T-helper 17 cell (primary cell): ENCODE measurements at places on chromosomes 2 and 18. TPM values are rescaled to one million over a fixed set of nuclear protein-coding genes. Genes with fewer than 3 reads are reported as not detected.
A peak's percentile ranks its signal among the peaks of the same experiment; 100 is the strongest.

The OXER1 gene
- total RNA-seq: not detected

The ZSCAN30 gene
- total RNA-seq: 10.0 TPM

The GNAL gene
- 0.10 TPM for total RNA-seq

The COL3A1 gene
- total RNA-seq: 0.12 TPM

The PLCL1 gene
- 27.2 TPM for total RNA-seq

The RAD51AP2 gene
- total RNA-seq: not detected

The IL37 gene
- total RNA-seq: not detected

The TTR gene
- not detected for total RNA-seq

The CPO gene
- total RNA-seq: 0.22 TPM

The DPYSL5 gene
- total RNA-seq: not detected

The ZDBF2 gene
- 23.2 TPM for total RNA-seq

The GALNT5 gene
- not detected for total RNA-seq

The CD302 gene
- total RNA-seq: 1.5 TPM

GRCh38 chr2:73920577-73921545, 5.8 kb upstream of the DGUOK start:
- no peak overlapping the region for H3K4me3 ChIP-seq
- no peak overlapping the region for H3K27ac ChIP-seq
- no peaks in the 10 kb centered on the region for H3K4me1 ChIP-seq

DNA sequence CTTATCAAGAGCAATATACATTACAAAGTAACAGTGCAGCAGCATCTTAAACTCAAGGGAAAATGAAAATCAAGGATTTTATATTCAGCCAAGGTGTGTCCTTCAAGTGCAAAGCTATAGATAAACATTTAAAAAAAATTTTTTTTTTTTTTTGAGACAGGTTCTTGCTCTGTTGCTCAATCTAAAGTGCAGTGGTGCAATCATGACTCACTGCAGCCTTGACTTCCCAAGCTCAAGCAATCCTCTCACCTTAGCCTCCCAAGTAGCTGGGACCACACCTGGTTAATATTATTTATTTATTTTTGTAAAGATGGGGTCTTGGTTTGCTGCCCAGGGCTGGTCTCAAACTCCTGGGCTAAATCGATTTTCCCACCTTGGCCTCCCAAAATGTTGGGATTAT, 9.0 kb downstream of the CDKL4 start:
- DNase-seq: no peak
- H3K36me3 ChIP-seq: peaks cover 4% of the 10 kb centered on the region
- H3K27ac ChIP-seq: no peak overlapping the region
- peaks cover 2% of the 10 kb centered on the region for H3K4me1 ChIP-seq

DNA sequence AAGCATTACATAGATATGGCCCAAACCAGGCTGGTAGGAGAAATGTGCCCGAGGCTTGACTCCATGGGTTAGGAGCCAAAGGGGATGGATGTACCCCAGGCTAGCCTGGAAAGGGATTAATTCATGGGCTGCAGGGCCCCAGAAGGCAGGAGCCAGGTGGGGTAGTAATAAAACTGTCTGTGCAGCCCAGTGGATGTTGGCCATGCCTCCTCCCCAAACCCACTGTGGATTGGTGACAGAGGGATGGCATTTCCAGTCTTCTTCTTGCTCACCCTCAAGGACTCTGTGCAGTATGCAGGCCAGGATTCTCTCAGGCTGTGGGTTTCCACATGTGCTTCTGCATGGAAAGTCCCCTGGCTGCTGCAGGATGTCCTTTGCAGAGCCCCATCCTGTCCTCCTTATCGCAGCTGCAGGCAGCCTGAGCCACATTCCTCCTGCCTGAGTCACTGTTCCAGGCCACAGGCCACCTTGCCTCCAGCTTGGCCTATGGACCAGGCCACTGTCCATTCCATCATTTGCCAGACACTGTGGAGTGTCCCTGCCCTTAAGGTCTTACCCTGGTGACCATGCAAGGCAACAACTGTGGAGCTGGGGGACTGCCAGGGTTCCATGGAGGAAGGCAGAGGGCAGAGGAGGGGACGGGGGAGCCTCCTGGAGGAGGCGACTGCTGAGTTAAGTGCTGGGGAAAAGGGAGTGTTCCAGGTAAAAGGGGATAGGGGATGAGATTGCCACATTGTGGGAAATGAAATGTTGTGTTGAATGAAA, 38.9 kb downstream of the INO80C start:
- DNase-seq: no peak
- no peaks in the 10 kb centered on the region for H3K27me3 ChIP-seq
- H3K27ac ChIP-seq: peak overlapping the region; percentile 60
- H3K4me3 ChIP-seq: no peak overlapping the region
- no peaks in the 10 kb centered on the region for H3K36me3 ChIP-seq
- H3K4me1 ChIP-seq: peaks cover 7% of the 10 kb centered on the region

GRCh38 chr2:75894170-75894569, 183.5 kb upstream of the GCFC2 start:
- no peak for DNase-seq
- H3K27me3 ChIP-seq: no peaks in the 10 kb centered on the region
- H3K4me1 ChIP-seq: no peaks in the 10 kb centered on the region
- no peak overlapping the region for H3K4me3 ChIP-seq
- H3K27ac ChIP-seq: no peak overlapping the region

DNA sequence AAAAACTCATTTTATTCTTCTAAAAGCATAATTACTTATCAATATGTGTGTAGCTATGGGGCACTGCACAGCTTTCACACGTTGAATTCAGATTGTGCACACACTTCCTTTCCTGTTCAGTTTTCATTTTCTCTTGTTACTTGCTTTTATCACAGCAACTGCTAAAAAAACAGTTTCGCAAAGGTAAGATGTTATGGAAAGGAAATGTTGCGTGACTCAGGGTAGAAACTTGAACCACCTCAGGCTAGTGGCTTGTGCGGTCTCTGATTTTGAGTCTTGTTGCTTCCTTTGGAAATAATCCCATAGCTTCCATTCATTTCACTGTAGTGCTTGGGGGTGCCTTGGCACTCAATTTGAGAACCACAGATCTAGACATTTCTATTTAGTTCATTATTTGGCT, 171.9 kb downstream of the FMNL2 start:
- H3K27me3 ChIP-seq: peaks cover 18% of the 10 kb centered on the region
- H3K4me1 ChIP-seq: no peaks in the 10 kb centered on the region
- H3K36me3 ChIP-seq: no peaks in the 10 kb centered on the region
- H3K4me3 ChIP-seq: no peak overlapping the region
- no peak for DNase-seq

DNA sequence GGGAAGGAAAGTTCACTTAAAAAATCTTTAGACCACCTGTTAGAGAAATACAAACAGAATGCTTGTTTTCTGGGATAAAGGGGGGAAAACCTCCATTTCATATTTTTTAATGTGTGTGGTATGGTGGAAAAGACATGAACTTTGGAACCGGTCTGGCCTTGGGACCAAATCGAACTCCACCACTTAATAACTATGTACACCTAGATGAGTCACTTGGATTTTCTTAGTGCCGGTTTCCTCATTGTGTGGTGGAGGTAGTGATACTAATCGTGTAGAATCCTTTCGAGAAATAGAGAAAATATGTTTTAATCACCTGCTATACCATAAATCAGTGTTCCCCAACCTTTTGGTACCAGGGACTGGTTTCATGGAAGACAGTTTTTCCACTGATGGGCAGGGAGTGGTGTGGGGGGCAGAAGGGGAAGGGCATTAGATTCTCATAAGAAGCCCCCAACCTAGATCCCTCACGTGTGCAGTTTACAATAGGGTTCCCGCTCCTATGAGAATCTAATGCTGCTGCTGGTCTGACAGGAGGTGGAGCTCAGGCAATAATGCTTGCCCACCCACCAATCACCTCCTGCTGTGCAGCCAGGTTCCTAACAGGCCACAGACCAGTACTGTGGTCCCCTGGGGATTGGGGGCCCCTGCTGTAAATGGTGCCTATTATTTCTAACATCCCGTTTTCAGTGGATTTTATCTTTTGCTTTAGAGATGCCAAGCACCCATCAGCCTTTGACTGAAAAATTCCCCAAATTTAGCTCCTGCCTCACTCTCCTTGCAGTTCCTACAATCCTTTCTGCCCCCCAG, 308.8 kb downstream of the PRKCE start:
- DNase-seq: no peak
- H3K27ac ChIP-seq: no peak overlapping the region
- H3K4me1 ChIP-seq: peaks cover 16% of the 10 kb centered on the region
- peaks cover 2% of the 10 kb centered on the region for H3K36me3 ChIP-seq
- H3K4me3 ChIP-seq: no peak overlapping the region
- H3K27me3 ChIP-seq: no peaks in the 10 kb centered on the region

GRCh38 chr2:71965530-71965929, 182.1 kb downstream of the CYP26B1 start:
- H3K4me1 ChIP-seq: no peaks in the 10 kb centered on the region
- no peak overlapping the region for H3K4me3 ChIP-seq

DNA sequence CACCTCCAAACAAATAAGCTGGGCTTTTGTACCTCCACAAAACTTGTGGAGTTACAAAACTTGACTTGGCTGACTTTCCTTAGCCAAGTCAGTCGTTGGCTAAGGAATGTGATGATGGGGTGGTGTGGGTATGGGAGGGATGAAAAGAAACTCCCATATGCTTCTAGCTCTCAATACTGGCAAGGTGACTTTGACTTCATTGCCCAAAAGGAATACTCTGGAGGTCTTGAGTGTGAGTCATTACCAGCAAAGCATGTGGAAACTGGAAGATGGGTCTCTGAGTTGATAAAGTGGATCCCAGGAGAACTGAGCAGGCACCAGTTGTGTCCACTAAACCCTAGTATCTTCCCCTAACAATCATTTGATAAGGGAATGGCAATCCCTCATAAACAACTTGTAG, 226.7 kb downstream of the GULP1 start:
- no peak for DNase-seq
- H3K36me3 ChIP-seq: no peaks in the 10 kb centered on the region
- H3K27me3 ChIP-seq: peaks cover 10% of the 10 kb centered on the region

GRCh38 chr2:104502901-104503300, 351.0 kb upstream of the POU3F3 start:
- no peaks in the 10 kb centered on the region for H3K36me3 ChIP-seq
- no peaks in the 10 kb centered on the region for H3K27me3 ChIP-seq
- no peak for DNase-seq
- no peaks in the 10 kb centered on the region for H3K4me1 ChIP-seq

- no peak overlapping the region for H3K27ac ChIP-seq
- no peaks in the 10 kb centered on the region for H3K27me3 ChIP-seq
- H3K36me3 ChIP-seq: peaks cover 2% of the 10 kb centered on the region
- H3K4me1 ChIP-seq: no peaks in the 10 kb centered on the region
- no peak for DNase-seq
Observed at GRCh38 chr18:59871711-59872362, 28.0 kb upstream of the PMAIP1 start.

DNA sequence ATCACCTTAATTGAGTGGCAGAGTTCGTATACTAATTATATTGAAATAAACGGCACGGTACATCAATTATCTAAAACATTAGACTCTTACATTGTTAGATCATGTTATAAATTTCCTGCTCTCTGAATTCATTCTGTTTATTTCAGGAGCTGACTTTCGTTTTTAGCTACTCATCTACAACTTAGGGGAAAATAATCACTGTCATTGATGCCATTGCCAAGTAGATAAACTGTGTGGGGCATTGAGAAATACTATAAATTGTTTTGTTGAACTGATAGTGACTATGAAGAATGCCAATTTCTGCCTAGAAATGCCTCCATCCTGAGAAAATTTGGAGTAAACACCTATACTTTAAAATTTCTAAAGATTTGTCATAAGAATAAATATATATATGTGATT, 17.5 kb downstream of the ABCB11 start:
- H3K27me3 ChIP-seq: no peaks in the 10 kb centered on the region
- no peaks in the 10 kb centered on the region for H3K4me1 ChIP-seq
- H3K27ac ChIP-seq: no peak overlapping the region
- DNase-seq: no peak
- H3K4me3 ChIP-seq: no peak overlapping the region
- H3K36me3 ChIP-seq: no peaks in the 10 kb centered on the region

GRCh38 chr2:154577390-154577789, 121.1 kb upstream of the KCNJ3 start:
- H3K27ac ChIP-seq: no peak overlapping the region
- no peaks in the 10 kb centered on the region for H3K4me1 ChIP-seq
- DNase-seq: no peak
- H3K36me3 ChIP-seq: no peaks in the 10 kb centered on the region

DNA sequence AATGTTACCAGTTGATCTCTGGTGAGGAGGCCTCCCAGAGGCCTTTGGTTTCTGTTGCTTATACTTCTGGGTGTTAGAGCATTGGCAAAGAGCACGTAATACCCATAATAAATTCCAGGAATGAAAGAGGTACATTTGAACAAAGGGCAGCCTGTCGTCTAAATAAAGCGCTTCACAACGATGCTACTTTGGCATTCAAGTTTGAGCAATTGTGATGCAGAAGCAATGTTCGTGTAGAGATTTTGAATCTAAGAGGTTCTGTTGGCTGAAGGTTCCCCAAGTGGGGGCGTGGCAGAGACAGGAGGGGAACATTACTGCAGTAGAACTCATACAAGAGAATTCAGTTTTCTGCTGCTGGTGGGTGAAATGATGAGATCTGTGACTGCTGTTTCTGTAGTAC, 27.8 kb downstream of the ZNF532 start:
- H3K27ac ChIP-seq: no peak overlapping the region
- H3K27me3 ChIP-seq: peaks cover 11% of the 10 kb centered on the region
- peaks cover 22% of the 10 kb centered on the region for H3K4me1 ChIP-seq
- no peaks in the 10 kb centered on the region for H3K36me3 ChIP-seq
- no peak for DNase-seq

DNA sequence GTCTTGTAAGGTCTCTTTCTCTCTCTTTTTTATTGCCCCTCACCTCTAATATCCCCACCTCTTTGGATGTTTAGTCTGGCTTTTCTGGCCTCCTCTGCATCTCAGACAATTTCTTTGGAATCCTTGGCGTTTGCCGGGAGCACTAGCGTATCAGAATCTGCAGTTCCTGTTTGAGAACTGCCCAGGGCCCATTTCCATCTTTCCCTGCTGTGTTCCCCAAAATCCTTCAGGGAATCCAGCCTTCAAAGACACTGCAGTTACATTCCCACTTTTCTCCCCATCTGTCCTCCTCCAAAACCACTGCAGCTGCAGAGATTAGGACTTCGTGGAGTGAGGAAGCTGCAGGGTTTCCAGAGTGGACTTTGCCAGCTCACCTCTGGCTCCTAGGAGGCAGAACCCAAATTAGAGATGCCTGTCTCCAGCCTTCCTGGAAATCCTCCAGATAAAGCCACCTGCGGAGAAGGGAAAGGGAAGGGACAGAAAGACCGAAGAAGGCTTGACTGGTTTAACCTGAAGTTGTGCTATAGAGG, 2.7 kb downstream of the VSNL1 start:
- no peak for DNase-seq
- H3K4me1 ChIP-seq: peaks cover 3% of the 10 kb centered on the region
- H3K27ac ChIP-seq: no peak overlapping the region
- H3K4me3 ChIP-seq: no peak overlapping the region
- H3K27me3 ChIP-seq: peaks cover 51% of the 10 kb centered on the region
- no peaks in the 10 kb centered on the region for H3K36me3 ChIP-seq

- H3K4me1 ChIP-seq: no peaks in the 10 kb centered on the region
- no peaks in the 10 kb centered on the region for H3K27me3 ChIP-seq
- H3K4me3 ChIP-seq: no peak overlapping the region
- H3K27ac ChIP-seq: no peak overlapping the region
Observed at GRCh38 chr2:104473546-104473945, 380.4 kb upstream of the POU3F3 start.
